ENCODE measurements at places on chromosomes 6 and 20. TPM values are rescaled to one million over a fixed set of nuclear protein-coding genes. Genes with fewer than 3 reads are reported as not detected.

DNA sequence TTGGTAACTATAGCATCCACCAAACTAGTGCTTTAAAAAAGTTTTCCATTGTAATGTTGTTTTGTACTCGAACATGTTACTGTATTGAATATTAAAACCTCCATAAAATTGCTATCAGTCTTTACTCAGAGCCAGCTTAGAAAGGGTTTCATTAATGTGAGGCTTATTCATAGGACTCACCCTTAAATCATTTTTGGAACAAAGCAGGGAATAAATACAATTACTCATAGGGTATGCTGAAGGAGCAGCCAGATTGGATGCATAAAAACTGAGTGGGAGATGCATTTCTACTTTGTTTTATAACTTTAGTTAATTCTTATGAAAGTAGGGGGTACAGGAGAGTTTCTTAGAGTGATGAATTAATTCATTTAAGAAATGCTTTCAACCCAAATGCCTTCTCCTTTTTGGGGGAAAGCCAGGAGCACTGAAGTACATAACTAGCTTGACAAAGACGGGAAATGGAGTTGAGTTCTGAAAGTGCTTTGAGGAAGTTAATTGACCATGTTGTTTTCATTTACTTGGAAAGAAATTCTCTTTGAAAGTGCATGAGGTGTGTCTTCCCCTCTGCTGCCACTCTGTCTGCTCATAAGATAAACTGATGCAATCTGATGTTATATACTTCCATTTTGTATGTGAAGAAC is 90.3 kb downstream of the RNF144B start:
- DNase-seq, result no peak

- no peak for DNase-seq
Observed at GRCh38 chr20:46030284-46031013, 1.4 kb downstream of the SLC12A5 start.

DNA sequence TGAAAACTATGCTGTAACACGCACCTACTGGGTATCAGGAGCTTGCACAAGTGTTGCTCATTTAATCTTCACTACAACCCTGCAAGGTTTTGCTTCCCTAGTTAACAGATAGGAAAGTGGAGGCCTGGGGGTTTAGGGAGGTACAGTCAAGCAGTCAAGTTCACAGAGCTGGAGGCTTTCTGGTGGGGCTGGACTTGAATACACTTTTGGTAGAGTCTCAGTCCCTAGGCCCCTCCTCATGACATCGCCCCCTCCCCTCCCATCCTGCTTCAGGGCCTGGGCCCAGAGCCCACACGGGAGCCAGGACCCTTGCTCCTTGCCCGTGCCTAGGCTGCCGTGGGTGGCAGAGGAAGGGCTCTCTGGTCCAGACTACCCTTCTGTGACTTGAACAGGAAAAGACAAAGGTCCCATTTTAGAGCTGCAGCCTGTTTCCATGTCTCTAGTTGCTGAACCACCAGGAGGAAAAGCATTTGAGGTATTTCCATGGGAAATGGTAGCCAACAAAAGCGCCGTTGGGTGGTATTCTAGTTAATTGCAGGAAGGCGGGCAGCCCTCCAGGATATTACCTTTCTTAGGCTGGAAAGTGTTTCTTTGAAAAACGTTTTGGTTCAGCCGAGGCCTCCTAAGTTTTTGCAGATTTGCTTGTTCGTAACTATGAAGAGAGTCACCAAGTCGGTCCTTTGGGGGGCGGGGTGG is 84.9 kb downstream of the CDC5L start:
- no peak for DNase-seq

DNA sequence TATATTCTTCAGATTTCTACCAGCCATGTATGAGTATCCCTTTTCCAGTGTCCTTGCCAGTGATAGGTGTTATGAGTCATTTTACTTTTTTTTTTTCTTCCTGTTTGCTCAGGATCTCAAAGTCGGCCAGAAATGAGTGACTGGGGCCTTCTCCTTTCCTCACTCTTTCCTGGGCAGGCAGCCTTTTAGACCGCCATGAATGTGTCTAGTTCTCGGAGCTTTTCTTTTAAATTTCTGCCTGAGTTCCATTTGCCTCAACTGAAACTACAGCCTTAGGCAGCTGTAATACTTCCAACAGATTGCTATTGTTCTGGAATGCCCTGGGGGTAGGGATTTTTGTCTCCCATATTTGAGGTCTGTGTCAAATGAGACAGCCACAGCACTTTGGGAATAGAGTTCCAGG is 83.7 kb downstream of the STXBP5 start:
- DNase-seq, result no peak

C6orf15 gene
- not detected for total RNA-seq

Measured in neural crest cell (in vitro differentiated cells).